ENCODE measurements at places on chromosomes 6 and 20.
A peak's percentile ranks its signal among the peaks of the same experiment; 100 is the strongest.

DNA sequence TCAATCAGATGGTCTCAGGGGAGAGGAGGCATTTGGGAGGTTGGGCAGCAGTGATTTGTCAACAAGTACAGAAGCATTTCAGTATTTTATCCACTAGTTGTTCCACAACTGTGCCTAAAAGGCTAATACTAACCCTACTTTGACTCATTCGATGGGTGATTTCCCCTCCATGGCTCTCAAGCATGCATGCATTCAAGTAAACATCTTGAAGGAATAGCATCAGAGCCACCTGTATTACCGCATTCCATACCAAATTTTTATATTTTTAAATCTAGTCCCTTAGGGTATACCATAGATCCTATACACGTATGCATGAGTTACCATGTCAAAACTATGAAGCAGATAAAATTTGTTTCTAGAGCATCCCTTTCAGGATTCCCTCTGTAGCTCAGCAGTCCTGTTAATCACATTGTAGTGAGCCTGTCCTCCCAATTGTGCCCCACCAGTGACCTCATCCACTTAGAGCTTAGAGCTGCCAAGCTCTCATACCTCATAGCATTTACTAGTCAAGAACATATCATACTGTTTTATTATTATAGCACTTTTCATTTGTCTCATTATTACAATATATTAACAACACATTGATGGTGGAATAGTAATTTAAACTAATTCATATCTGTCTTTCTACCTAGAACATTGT is 213.8 kb downstream of the LAMA2 start:
- DNase-seq = no peak

- DNase-seq = no peak
Measured at GRCh38 chr20:18926965-18927364, 113.4 kb downstream of the SCP2D1 start.

GRCh38 chr6:169008641-169009257 is 244.9 kb downstream of the THBS2 start:
- no peak for DNase-seq

DNA sequence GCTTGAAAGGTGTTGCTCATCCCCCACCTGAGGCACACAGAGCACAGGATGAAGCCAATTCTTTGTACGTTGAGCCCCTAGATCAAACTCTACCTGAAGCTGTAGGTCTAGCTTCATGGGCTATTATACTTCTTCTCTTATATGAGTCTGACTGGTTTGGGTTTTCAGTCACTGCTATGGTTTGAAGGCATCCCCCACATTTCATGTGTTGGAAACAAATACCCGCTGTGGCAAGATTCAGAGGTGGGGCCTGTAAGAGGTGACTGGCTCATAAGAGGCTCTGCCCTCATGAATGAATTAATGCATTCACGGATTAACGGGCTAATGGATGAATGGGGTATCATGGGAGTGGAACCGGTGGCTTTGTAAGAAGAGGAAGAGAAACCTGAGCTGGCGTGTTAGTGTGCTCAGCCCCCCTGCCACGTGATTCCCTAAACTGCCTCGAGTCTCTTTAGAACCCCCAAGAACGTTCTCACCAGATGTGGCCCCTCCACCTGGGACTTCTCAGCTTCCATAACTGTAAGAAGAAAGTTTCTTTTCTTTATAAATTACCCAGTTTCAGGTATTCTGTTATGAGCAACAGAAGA is 39.2 kb downstream of the PREX1 start:
- no peak for DNase-seq

DNA sequence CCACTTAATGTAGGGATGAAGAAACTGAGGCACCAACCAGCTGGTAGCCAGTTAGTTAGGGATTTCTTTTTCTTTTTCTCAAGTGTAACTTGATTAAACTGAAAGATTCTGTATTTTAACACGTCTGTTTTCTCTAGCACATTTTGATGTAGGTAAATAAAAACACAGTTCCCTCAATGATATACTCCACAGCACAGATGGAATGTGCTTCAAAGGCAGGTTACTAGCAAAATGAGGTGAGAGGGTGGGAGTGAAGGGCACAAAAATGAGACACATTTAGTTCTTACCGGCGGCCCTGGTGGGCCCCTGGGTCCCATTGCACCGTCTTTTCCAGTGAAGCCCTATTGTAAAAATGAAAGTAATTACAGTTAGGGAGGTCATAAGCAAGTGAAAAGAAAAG is 108.9 kb downstream of the COL12A1 start:
- DNase-seq = no peak

GRCh38 chr6:25960734-25961133 is 1.9 kb upstream of the TRIM38 start:
- peak; percentile 24 for DNase-seq

DNA sequence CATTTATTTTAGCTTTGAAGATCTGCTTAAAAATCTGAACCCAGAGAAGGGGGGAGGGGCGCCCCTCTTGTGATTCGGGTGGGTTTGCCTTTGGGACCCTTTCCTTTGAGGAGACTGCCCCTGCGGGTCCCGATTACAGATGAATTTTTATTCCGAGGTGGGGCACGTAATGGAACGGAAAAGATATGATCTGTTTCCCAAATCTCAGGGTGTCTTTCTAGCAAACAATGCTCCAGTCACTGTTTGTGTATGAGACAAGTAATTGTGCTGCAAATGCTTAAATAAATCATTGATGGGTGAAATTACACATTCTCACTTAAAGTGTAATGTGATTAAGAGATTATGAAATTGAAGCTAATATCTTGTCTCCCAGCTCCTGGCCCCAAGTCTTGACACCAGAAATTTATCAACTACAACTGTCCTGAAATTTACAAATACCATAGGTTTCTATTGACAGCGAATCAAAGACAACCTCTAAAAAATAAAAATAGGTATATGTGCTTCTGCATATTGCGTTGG is 30.7 kb downstream of the TFAP2A start:
- no peak for DNase-seq

DNA sequence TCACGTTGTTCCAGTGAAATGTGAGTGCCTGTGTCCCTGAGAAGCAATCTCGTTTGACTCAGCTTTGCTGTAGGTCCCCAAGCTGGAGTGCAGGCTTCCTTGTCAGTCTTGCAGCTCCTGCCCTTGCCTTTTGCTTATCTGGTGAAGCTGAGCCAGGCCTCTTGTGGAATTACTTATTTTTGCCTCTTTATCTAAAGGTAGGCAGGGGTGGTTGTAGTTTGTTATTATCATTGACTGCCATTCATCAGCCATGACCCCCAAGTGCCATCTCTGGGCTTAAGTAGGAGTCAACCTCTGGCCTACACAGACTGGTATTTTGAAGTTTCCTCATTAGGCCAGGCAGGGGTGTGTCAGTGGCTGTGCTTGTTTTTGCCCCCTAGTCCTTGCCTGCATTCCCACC is 2.1 kb downstream of the TMEM14B start:
- no peak for DNase-seq

- DNase-seq = no peak
Measured at GRCh38 chr6:42123379-42124103, 18.9 kb downstream of the C6orf132 start.

- DNase-seq = no peak
Measured at GRCh38 chr6:34496103-34496685, 30.3 kb downstream of the PACSIN1 start.

DNA sequence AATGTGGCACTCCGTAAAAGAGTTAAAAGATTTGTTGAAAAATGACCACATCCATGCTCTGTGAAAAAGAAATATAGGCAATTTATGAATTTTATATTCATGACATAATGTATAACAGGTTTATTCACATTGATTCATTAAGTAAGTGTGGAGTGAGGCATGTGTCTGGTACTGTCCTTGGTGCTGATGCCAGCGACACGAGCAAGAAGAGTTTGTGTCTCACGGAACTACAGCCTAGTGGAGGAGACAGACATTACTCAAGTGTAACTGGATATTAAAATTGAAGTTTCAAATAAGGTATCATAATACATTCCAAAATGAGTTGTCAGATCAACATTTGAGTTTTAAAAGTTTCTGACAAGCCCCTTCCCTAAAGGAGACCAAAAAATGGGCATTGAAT is 158.2 kb upstream of the PRND start:
- no peak for DNase-seq

DNA sequence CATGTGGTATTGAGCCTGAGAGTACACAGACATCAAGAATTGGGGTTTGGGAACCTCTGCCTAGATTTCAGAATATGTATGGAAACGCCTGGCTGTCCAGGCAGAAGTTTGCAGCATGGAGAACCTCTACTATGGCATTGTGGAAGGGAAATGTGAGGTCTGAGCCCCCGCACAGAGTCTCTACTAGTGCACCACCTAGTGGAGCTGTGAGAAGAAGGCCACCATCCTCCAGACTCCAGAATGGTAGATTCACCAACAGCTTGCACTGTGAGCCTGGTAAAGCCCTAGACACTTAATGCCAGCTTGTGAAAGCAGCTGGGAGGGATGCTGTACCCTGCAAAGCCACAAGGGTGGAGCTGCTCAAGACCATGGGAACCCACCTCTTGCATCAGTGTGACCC is 658.2 kb downstream of the HACE1 start:
- no peak for DNase-seq

DNA sequence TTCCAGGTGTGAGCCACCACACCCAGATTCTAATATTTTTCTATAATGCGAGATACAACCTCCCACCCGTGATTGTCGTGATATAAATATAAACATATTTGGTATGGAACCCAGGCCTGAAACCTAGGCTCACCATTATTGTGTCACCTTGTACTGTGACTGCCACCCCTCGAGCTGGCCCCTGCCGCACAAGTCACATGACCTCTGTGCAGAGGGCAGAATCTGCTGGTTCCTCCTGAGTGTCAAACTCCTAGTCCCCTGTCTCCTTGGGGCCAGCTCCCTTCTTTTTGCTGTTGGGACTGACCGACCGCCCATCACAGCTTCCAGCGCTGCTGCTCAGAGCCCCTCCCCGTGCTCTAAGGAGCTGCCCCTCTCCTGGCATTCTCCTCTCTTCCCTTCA is 86.4 kb downstream of the RSPH3 start:
- no peak for DNase-seq

DNA sequence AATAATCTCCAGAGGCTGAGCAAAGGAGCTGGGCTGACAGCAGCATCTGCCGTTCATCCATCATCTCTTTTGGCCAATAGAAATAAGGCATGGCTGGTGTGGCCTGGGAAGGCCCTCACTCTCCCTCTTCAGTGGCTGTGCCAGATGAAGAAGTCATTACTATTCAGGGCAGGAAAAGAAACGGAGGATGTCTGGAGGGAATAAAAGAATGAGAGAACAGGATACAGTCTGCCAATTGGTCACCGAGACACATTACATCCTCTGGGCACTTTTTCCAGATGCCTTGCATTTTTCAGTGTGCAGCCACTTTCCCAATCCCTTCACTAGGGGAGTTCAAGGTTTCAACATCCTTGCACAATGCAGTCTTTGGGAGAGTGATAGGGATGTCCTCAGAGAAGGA is 32.2 kb upstream of the VGLL2 start:
- DNase-seq = no peak

GRCh38 chr6:27503436-27504030 is 30.6 kb upstream of the ZNF184 start:
- DNase-seq = peak; percentile 75

- DNase-seq = no peak
Measured at GRCh38 chr6:40881501-40881900, 157.5 kb downstream of the UNC5CL start.

- DNase-seq = no peak
Measured at GRCh38 chr6:167314180-167314821, 10.6 kb upstream of the TTLL2 start.

DNA sequence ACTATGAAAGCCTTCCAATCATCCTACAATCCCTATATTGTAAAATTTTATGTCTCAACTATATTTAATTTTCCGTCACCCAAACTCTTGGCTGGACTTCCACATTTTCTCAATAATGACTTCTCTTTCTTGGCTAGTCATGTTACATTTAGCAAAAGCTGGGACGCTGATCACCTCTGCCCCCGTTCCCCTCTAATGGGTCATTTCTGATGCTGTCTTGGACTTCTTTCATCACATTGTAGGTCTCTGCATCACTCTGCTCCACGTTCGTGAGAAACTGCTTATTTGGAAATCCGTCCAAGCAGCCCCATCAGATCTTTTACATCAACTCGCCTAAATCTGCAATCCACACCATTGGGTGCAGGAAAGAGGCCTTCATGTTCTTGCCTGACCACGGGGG is 203.8 kb downstream of the MYLK4 start:
- DNase-seq = no peak

- no peak for DNase-seq
Measured at GRCh38 chr20:47540443-47541354, 39.0 kb downstream of the NCOA3 start.

GRCh38 chr6:159505140-159505922 is 187.7 kb downstream of the SOD2 start:
- DNase-seq = no peak

GRCh38 chr6:6676910-6677441 is 88.5 kb downstream of the LY86 start:
- DNase-seq = peak; percentile 71

- peak; percentile 31 for DNase-seq
Measured at GRCh38 chr6:118893064-118893806, 717 bp upstream of the ASF1A start.

DNA sequence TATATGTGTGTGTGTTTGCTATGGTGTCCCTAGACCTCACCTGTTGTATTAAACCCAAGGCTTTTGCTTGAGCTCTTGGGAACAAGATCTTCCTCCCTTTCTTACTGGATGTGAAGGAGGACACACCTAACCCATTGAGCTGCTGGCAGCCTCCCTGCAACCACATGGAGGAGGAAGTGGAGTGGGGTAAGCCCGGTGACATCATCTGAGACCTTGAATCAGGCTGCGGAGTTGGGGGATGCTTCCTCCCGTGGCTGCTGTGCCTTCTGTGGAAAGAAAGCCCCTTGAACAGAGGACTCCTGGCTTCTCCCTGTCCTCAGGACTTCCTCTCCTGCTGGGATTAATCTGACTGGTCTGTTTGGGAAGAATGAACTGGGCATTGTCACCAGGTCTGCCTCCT is 3.3 kb downstream of the CST11 start:
- no peak for DNase-seq

Data from activated CD4-positive, alpha-beta T cell treated with anti-CD3 and anti-CD28 coated beads, Interleukin-2, amount 50 U/mL, for 4 hours (primary cell).